ENCODE measurements at places on chromosomes 7 and 10.

- no peak for DNase-seq
Observed at GRCh38 chr7:164882-165660, 27.3 kb upstream of the FAM20C start.

DNA sequence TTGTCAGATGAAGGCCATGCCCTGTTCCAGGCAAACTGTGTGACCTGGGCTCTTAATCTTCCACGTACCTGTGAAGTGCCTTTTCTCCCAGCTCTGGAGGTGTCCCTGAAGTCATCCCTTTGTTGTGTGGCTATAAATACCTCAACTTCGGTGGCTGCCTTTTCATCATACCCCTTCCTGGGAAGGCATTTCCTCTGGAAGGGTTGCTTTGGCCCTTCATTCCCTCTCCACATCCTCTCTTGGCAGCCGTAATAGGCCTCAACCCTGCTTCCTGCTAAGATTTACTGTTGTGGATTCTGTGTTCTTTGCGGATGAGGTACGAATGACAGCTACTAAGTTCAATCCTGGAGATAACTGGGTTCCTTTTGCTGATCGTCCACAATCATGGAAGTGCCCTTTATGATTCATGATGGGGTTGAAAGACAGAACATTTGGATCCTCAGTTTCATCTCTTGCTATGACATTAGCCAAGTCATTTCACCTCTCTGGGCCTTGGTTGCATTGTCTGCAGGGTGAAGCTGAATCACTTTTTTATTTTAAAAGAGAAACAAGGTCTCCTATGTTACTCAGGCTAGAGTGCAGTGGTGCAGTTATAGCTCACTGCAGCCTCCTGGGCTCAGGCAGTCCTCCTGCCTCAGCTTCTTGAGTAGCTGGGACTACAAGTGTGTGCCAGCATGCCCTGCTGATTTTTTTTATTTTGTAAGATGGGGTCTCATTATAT, 23.6 kb downstream of the FKBP6 start:
- DNase-seq, result no peak

DNA sequence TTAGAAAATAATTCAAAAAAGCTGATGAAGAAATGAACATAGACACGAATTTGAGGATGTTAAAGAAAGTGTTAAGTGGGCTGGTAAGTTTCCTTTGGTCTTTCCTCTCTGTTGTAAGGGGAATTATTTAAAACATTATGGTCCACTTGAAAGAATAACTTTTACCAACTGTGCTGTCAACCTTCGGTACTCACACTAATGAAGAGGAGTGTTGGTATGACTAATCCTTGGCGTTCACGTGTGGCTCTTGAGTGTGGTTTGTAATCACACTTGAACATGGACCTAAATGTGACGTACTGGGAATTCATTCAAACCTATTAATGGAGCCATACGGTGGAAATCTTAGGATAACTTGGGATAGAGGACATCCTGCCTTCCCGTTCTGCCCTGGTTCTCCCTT, 41.3 kb downstream of the TBXAS1 start:
- DNase-seq, result no peak

DNA sequence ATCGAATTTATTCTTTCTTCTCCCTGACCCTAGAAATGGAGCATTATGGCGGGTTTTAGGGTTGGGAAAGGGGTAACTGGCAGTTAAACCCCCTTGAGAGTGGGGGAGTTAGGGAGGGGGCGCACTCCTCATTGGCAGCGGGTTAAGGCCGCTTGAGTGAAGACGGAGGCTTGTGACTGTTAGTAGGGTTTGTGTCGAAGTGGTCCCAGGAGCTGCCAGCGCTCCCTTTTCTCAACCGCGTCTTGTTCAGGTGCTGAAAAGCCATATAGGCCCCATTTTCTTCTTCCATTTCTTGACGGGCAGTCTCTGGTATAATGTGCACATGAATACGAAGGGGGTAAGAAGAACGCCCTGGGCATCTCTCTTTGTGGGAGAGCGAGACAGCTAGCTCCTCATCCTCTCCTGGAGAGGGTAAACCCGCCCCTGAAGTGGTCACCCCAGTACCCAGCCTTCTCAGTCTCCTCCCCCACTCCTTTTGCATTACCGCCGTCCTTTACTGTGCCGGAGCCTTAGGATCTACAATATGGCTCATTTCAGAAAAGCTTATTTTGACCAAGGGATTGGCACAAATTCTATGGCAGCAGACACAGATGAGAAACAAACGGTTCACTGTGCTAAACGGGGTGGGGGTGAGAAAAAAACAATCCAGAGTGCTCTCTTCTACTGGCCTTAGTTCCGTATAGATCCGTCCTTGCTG, 836 bp downstream of the KMT2E start:
- peak; percentile 85 for DNase-seq

GRCh38 chr7:38191791-38192190, 13.7 kb downstream of the STARD3NL start:
- no peak for DNase-seq

DNA sequence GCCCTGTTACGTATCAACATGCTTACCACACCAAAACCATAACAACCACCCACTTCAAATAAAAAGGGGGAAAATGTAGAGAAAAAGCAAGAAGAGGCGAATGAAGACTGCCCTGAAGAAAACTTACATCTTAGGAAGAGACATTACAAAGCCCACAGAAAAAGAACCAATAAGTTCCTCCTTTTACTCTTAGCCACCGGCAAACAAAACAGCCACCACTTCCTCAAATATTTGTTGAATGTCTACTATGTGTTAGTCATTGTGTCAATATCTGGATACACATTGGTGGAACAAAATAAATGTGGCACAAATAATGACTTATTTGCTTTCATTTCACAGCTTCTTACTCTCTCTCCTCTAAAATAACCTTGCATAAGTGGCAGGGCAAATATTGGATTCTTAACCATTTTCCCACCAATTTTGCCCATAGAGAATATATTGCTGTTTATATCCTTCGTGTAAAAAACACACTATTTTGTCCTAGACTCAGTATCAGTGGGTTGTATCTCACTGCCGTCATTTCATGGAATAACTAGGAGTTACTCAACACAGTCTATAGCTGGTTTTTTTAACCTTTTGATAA, 106.8 kb downstream of the ANK3 start:
- peak; percentile 61 for DNase-seq

DNA sequence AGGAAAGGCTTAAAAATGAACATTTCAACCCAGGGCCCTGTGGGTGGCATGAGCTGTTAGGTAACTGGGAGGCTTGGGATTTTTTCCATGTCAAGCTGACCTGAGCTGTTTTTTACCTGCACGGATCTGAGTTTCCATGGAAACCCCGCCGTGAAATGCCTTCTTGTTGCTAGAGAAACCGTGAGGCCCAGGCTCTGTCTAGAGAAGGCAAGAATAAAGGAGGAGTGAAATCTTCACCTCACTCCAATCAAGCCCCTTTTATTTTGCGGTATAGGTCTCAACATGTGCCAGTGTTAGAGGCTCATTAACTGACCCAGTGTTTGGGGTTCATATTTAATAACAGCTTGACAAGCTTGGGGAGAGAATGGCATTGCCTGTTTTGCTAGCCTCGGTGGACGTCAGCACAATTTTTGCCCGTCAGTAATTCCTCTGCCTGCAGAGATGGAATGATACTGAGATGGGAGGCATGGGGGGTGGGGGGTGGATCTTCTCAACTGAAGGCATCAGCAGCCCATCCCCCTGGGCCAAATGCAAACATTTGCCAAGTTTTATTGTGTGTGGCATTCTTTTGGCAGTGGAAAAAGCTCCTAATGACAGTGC, 48.9 kb upstream of the PDCD4 start:
- DNase-seq, result no peak

- DNase-seq, result no peak
Observed at GRCh38 chr7:41656366-41656765, 46.5 kb downstream of the INHBA start.

DNA sequence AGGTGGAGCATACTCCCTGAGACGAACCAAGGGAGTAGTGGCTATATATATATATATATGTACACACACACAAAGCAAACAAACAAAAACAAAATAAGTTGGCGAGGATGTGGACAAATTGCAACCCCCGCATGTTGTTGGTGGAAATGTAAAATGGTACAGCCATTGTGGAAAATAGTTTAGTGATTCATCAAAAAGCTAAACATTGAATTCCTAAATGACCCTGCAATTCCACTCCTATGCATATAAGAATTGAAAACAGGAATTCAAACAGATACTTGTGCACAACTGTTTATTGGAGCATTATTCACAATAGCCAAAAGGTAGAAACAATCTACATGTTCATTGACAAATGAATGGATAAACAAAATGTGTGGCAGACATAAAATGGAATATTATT, 407.9 kb downstream of the KCNMA1 start:
- DNase-seq, result no peak

GRCh38 chr10:47136866-47137265, 163.1 kb upstream of the GDF10 start:
- no peak for DNase-seq

- peak; percentile 56 for DNase-seq
Observed at GRCh38 chr7:88243345-88243909, 23.6 kb upstream of the SRI start.

GRCh38 chr10:47039562-47039913, 128.3 kb downstream of the PTPN20 start:
- no peak for DNase-seq

DNA sequence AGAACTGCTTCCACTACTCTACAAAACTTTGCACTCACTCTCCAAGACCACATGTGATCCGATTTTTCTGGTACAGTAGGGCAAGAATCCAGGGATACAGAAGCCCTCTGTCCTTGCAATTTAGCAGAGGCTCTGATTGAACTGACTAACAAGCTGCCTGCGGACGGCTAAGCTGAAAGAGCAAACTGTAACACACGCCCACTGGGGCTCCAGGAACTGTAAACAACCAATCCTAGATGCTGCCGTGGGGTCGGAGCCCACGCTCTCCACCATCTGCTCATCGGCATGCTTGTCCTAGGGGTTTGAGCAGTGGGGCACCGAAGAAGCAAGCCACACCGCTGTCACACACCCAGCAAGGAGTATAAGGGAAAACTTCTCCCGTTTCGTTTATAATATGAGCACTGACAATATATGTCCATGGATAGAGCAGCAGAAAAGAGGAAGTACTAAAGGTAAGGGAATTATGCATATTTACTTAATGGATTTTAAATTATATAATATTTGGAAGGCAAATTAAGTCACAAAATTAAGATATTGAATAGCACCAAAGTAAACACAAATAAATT, 634.4 kb upstream of the POT1 start:
- no peak for DNase-seq

- no peak for DNase-seq
Observed at GRCh38 chr7:47198159-47198558, 383.8 kb downstream of the TNS3 start.

GRCh38 chr7:74282748-74283459, 6.3 kb upstream of the CLIP2 start:
- DNase-seq, result no peak

DNA sequence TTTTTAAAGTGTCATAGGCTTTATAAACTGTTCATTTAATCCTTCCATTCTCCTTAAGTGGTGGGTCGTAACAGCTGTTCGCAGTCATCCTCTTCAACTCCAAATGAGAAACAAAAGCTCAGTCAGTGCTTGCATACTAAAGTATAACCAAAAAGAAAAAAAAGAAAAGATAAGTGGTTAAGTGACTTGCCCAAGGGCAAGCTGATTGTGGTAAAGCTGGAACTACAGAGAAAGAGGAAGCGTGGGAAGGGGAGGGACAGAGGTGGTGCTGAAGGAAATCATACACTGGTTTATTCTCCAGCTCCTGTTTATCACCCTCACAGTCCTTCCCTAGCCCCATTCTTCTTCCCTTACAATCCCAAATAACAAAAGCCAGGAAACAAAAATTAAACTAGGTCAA, 29.6 kb downstream of the IDE start:
- peak; percentile 89 for DNase-seq

- DNase-seq, result no peak
Observed at GRCh38 chr10:19043431-19043830, 5.2 kb upstream of the MALRD1 start.

GRCh38 chr10:77494756-77495541, 142.7 kb downstream of the KCNMA1 start:
- DNase-seq, result no peak

GRCh38 chr7:46047581-46047980, 126.5 kb upstream of the IGFBP3 start:
- DNase-seq, result no peak

DNA sequence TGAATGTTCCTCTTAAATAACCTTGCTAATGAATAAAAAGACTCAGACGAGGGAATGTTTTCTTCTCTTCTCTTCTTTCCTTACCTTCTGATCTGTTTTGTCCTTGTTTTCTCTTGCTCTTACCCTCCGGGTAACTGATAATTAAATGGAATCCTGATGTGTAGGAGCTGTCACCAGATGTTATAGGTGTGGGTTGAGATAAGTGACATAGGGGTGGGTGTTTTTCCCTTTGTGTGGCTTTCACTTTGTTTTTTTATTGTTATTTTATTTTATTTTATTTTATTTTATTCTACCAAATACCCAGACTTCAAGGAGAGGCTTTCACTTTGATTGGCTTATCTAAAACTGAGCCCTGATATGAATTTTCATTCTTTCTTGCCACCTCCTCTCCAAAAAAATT, 25.5 kb downstream of the ANLN start:
- DNase-seq, result no peak

- no peak for DNase-seq
Observed at GRCh38 chr7:156635529-156636385, 4.8 kb upstream of the RNF32 start.
